Glomerular endothelial cell (primary cell): ENCODE measurements at places on chromosomes 5 and 9. TPM values are rescaled to one million over a fixed set of nuclear protein-coding genes. Genes with fewer than 3 reads are reported as not detected.

SYK gene
- total RNA-seq = 1.3 and 2.8 TPM in 2 replicates

FASTKD3 gene
- 6.4 and 9.1 TPM in 2 replicates for total RNA-seq

ZNF483 gene
- total RNA-seq = 1.7 and 2.7 TPM in 2 replicates

IL17B gene
- total RNA-seq = not detected in 2 replicates

PRRX2 gene
- 1.4 TPM in 1 of 2 replicates, not detected in the other for total RNA-seq

WNT8A gene
- total RNA-seq = not detected in 2 replicates

PGM5 gene
- 1.4 and 3.3 TPM in 2 replicates for total RNA-seq

GNG10 gene
- total RNA-seq = 50.9 and 65.7 TPM in 2 replicates

CCL21 gene
- total RNA-seq = 0.19 and 0.64 TPM in 2 replicates

NOL8 gene
- 22.4 and 28.4 TPM in 2 replicates for total RNA-seq

HAVCR1 gene
- 0.15 TPM in 1 of 2 replicates, not detected in the other for total RNA-seq

MFAP3 gene
- 52.7 and 72.8 TPM in 2 replicates for total RNA-seq

DHX29 gene
- total RNA-seq = 18.9 and 23.2 TPM in 2 replicates

CTNNAL1 gene
- 44.9 and 50.6 TPM in 2 replicates for total RNA-seq

AQP7 gene
- not detected in 2 replicates for total RNA-seq

COL15A1 gene
- total RNA-seq = 1.5 and 5.8 TPM in 2 replicates

PFN3 gene
- total RNA-seq = not detected in 2 replicates

KCTD16 gene
- total RNA-seq = 0.10 and 0.18 TPM in 2 replicates

FBXO10 gene
- 14.1 and 16.0 TPM in 2 replicates for total RNA-seq

CTXN3 gene
- total RNA-seq = not detected in 2 replicates

SPINK7 gene
- total RNA-seq = not detected in 2 replicates

CMYA5 gene
- under 0.01 and 0.06 TPM in 2 replicates for total RNA-seq

IFNB1 gene
- total RNA-seq = not detected in 2 replicates

ADAMTSL2 gene
- total RNA-seq = 0.05 TPM in 1 of 2 replicates, not detected in the other

CHSY3 gene
- total RNA-seq = 2.4 and 7.7 TPM in 2 replicates

PCDHA12 gene
- not detected in 2 replicates for total RNA-seq

BARHL1 gene
- not detected in 2 replicates for total RNA-seq

CTSV gene
- total RNA-seq = 0.19 and 1.6 TPM in 2 replicates

PCDHB13 gene
- total RNA-seq = 1.8 and 3.0 TPM in 2 replicates

RXFP3 gene
- not detected in 2 replicates for total RNA-seq

GABRA6 gene
- not detected in 2 replicates for total RNA-seq

KIF20A gene
- 8.2 and 13.6 TPM in 2 replicates for total RNA-seq

PCYOX1L gene
- total RNA-seq = 18.7 and 19.0 TPM in 2 replicates

PCAT7 gene
- total RNA-seq = not detected in 2 replicates

FOXD4 gene
- total RNA-seq = not detected in 2 replicates

GPX3 gene
- 0.34 and 2.8 TPM in 2 replicates for total RNA-seq

KIF4B gene
- total RNA-seq = 0.23 and 0.39 TPM in 2 replicates

CDKN2B-AS1 gene
- 2.9 and 7.1 TPM in 2 replicates for total RNA-seq

GBA2 gene
- total RNA-seq = 43.3 and 102 TPM in 2 replicates

FREM1 gene
- total RNA-seq = 0.06 TPM in 1 of 2 replicates, not detected in the other

PCDHB16 gene
- 0.05 and 1.1 TPM in 2 replicates for total RNA-seq

SVEP1 gene
- total RNA-seq = 0.05 and 0.06 TPM in 2 replicates

TAF11L10 gene
- not detected in 2 replicates for total RNA-seq

TNFSF15 gene
- total RNA-seq = 48.1 and 54.9 TPM in 2 replicates

APBA1 gene
- 10.1 and 15.2 TPM in 2 replicates for total RNA-seq

BTNL9 gene
- total RNA-seq = 0.15 and 2.8 TPM in 2 replicates

TMC1 gene
- 0.23 and 0.82 TPM in 2 replicates for total RNA-seq

MCTP1 gene
- 9.0 and 51.7 TPM in 2 replicates for total RNA-seq

ACO1 gene
- 50.6 and 54.1 TPM in 2 replicates for total RNA-seq

AJM1 gene
- 0.48 and 1.6 TPM in 2 replicates for total RNA-seq

GARIN3 gene
- not detected in 2 replicates for total RNA-seq

IL3 gene
- total RNA-seq = not detected in 2 replicates

HACD4 gene
- 2.0 and 2.8 TPM in 2 replicates for total RNA-seq

FYB1 gene
- total RNA-seq = not detected in 2 replicates

PCDHB11 gene
- total RNA-seq = 0.58 and 1.5 TPM in 2 replicates
